ENCODE measurements at places on chromosomes 16 and 17. TPM values are rescaled to one million over a fixed set of nuclear protein-coding genes. Genes with fewer than 3 reads are reported as not detected.

The GNG13 gene
- total RNA-seq = not detected

The UTS2R gene
- 0.94 TPM for total RNA-seq

The MYH3 gene
- 1.9 TPM for total RNA-seq

The C16orf96 gene
- 2.0 TPM for total RNA-seq

The NOG gene
- total RNA-seq = not detected

The TEKT1 gene
- not detected for total RNA-seq

The PTX4 gene
- 0.20 TPM for total RNA-seq

DNA sequence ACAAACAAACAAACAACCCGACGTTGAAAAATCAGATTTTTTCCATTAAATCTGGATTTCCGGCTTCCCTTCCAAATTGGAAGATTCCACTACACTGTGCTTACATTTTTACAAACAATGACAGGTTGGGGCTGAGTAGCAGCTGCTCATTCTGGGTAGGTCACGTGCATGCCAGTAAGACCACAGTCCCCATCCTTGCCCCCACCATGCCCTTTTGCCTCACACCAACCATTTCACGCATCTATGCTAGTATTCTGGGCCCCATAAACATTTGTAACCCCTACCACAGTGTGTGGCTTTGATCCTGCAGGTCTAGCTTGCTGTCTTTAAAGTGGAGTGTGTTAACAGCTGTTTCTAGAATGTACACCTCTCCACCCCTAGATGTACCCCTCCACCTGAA lies 366.1 kb downstream of the XYLT1 start:
- DNase-seq = no peak
- H3K4me3 ChIP-seq = no peak overlapping the region
- H3K27me3 ChIP-seq = no peaks in the 10 kb centered on the region
- peaks cover 8% of the 10 kb centered on the region for H3K36me3 ChIP-seq
- H3K4me1 ChIP-seq = no peaks in the 10 kb centered on the region

DNA sequence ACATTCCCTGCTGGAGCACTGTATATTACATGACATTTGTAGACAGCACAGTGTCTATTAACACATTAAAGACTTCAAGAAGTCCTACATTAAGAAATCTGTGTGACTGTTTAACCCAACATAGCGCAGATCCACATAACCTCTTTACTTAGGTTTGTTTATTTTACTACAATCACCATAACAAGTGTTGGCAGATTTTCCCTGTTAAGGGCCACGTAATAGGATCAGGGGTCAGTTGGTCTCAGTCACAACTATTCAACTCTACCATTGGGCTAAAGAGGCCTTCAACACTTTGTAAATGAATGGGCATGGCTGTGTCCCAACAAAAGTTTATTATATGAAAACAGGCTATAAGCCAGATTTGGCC lies 51.3 kb upstream of the ADORA2B start:
- no peaks in the 10 kb centered on the region for H3K27me3 ChIP-seq
- H3K27ac ChIP-seq = no peak overlapping the region
- H3K4me3 ChIP-seq = no peak overlapping the region
- H3K4me1 ChIP-seq = no peaks in the 10 kb centered on the region

DNA sequence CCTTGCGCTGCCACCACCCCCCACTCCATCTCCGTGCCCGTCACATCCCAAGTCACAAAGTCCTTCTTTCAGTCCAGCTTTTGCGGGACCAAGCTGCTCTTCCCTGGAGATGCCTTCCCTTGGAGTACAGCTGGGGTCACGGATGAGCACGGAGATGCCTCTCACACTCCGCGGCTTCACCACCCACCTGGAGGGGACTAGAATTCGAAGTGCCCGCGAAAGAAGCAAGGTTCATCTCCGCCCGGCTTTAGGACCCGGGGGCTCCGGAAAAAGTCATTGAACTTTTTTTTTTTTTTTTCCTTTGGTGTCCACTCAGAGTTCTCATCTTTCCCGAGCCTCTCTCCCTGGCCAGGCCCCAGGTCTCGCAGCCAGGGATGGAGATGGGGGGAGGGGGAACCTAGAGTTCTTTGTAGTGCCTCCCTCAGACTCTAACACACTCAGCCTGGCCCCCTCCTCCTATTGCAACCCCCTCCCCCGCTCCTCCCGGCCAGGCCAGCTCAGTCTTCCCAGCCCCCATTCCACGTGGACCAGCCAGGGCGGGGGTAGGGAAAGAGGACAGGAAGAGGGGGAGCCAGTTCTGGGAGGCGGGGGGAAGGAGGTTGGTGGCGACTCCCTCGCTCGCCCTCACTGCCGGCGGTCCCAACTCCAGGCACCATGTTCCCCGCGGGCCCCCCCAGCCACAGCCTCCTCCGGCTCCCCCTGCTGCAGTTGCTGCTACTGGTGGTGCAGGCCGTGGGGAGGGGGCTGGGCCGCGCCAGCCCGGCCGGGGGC lies at the start of gene FKBP10:
FKBP10 (plus strand) TSS at position 624 of the 771 bp plus-strand sequence; CDS start at position 655, 31 bp downstream.
- peak within 1 kb of the TSS; percentile 91 for H3K4me3 ChIP-seq
- H3K27ac ChIP-seq = no peak within 1 kb of the TSS
- peak; percentile 94 for DNase-seq
- peaks cover 23% of the 10 kb centered on the region for H3K36me3 ChIP-seq
- H3K4me1 ChIP-seq = peaks cover 4% of the 10 kb centered on the region

- peak overlapping the region; percentile 90 for H3K4me3 ChIP-seq
- no peaks in the 10 kb centered on the region for H3K27me3 ChIP-seq
- no peak for DNase-seq
- H3K4me1 ChIP-seq = no peaks in the 10 kb centered on the region
Observed at GRCh38 chr17:27354491-27355081, 60.7 kb downstream of the WSB1 start.

All from H9 (cell line).